ENCODE measurements at places on chromosomes 5 and 9.

DNA sequence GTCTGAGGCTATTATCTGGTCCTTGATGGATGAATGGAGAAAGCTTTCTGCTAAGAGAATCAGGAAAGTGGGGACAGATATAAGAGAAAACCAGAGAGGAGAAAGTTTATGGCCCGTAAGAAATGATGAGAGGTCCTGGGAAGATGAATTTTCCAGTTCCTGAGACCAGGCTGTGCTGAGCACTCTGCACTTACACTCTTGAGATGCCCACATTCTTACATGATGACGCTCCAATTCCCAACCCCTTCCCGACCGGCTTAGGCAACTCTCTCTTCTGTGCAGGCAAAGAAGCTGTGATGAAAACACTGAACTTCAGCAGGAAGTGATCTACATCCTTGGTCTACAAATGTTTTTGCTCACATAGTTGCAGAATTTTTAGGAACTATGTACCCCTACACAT, 417.0 kb downstream of the ARHGEF28 start:
- DNase-seq: no peak

DNA sequence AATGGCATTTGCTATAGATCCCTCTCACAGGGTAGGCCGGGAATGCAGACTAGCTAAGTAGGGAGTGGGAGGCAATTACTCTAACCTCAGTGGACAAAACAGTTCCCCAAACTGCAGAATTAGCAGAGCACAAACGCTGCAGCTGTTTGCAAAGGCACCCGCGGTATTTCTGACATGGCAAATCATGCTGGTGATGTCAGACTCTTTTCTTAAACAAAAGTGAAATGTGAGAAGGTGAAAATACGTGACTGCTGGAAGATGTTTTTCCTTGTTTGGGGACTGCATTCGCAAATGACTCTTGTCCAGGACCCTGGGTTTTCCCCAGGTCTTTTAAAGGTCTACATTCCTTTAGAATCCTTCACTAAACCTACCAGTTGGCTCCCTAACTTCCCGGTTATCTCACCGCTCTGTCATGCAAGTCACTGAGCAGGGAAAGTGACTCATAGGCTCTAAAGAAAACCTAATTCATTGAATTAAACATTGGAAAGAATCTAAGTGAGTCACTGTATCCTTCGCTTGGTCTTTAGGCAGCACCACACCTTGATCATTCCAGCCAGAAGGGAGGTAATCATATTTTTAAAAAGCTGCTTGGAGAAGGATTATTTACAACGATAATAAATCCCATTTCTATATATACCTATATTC, 91.5 kb upstream of the DNAH5 start:
- DNase-seq: no peak

DNA sequence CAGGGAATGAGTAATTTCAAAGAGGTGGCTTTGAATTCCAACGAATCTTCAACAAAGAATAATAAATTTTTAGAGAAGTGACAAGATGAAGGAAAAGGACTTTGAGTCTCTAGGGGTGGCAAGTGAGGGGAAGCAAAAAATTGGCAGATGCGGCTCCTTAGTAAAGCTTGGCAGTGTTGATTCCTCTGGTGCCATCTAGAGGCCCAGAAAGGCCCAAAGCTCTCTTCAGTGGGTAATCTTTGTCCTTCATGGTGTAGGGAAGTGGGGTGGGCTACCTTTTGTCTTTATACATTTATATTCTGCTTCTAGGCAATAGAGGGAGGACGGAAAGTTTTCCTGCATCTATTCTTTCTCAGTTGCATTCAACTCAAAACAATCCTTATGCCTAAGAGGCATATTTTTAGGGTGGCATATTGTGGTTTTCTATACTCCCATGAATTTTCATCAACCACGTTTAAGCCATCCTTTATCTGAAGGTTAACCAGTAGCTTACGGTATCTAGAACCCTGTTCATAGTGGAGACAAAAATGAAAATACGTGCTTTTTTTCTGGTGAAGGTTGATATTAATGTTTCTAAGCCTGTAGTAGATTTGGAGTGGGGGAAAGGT, 17.5 kb upstream of the ROPN1L start:
- DNase-seq: no peak

DNA sequence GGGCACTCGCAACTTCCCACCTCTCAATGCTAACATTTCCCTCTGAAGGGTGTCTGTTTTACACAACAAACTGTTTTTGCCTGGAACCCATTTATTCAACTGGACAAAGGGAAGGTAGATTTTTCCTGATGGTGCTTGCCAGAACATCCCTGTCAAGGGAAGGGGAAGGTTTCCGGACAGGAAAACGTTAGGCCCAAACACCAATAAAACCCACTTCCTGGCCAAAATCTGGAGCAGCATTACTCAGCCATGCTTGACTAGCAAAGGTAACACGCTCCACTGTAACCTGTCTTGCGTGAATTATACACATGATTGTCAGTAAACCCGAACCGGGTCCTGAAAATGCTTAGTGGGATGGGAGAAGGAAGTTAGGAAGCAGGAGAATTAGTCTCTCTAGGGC, 90.2 kb downstream of the SAXO1 start:
- no peak for DNase-seq

DNA sequence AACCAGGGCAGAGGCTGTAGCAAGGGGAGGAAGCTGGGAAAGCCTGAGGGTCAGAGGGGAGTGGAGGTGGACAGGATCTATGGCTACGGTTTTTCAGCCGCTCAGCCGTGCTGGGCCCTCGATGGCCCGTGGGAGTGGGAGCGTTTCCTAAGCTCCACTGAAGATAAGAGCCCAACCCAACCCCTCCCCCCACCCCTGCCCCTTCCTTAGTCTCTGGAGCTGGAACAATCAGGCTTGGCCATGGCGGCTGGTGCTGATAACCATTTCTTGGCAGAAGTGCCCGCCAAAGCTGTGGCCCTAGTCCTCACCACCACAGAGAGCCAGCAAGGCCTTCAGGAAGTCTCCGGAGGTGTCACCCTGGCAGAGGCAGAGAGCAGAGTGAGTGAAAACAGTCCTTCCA, 20.3 kb upstream of the TNIP1 start:
- no peak for DNase-seq

DNA sequence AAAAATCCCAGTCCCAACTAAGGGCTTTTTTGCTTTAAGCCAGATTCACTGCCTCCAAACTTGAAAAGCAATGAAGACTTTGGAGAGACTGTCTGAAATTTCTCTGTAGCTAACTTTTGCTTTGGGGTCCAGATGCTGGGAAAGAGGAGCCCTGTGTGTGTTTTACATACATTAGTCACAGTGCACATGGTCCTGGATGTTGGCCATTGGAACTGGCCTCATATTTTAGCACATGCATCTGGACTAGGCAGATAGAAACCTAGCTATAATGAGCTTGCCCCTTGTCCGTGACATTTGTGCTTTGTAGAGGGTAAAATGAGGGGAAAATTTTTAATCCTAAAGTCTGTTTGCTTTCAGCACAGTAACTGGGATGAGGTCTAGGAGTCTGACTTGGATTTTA, 421.7 kb downstream of the CDK5RAP2 start:
- no peak for DNase-seq

- DNase-seq: peak; percentile 34
Observed at GRCh38 chr5:133401731-133402347, 210.5 kb downstream of the FSTL4 start.

DNA sequence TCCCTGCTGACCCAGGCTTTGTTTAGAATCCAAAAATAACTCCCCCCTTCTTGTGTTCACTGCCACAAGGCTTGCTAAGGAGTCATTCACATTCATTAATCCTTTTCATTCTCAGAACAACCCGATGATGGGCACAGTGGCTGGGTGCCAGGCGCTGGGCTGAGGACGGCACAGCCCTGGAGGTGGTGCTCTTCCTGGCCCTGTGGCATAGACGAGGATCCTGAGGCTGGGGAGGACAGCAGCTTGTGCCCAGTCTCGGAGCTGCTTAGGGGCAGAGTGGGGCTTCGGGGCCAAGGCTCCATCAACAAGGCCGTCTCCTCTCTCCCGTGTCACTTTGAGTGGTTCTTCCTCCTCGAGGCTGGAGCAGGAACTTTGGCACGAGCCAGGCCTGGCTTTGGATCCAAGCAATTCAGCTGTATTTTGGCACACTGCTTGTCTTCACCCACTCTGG, 166.7 kb downstream of the TTLL11 start:
- DNase-seq: no peak

- peak; percentile 53 for DNase-seq
Observed at GRCh38 chr5:88683506-88684135, 199.4 kb downstream of the MEF2C start.

DNA sequence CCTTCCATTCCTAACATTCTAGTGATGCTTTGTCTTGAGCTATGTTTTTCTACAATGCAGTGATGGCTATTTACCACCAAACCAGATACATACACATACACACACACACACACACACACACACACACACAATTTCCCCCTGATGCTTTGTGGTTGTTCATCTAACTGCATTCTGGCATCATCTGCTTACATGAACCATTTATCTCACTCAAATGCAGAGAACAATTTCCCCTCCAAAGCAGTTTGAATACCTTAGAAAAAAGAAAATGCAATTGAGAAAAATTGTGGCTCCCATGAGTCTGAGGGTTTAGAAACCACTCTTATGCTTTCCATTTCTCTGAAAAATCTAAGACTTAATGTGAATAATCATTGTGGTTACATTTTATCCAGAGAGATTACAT, 1024.8 kb downstream of the TLE4 start:
- DNase-seq: no peak

GRCh38 chr9:110742741-110743371, 74.3 kb downstream of the MUSK start:
- DNase-seq: no peak

GRCh38 chr9:120402741-120403542, 177.0 kb downstream of the CDK5RAP2 start:
- no peak for DNase-seq

DNA sequence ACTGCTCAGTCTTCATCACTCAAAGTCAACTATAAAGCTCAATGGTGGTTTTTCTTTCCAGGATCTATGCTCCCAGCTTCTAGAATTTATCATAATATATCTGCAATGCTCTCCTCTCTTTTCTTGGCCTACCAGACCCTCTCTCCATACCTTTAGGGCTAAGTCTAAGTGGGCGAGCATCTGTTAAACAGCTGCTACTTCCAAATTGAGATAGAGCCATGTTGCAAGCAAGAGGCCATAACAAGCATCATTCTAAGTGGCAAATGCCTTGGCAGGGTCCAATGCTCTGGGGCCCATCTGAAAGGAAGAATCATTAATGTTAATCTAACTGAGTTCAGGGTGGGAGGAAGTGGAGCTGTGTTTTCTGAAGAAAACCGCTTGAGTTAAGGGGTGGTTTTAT, 324.0 kb downstream of the TLR4 start:
- DNase-seq: no peak

- DNase-seq: no peak
Observed at GRCh38 chr5:123864578-123864977, 352.6 kb downstream of the CSNK1G3 start.

DNA sequence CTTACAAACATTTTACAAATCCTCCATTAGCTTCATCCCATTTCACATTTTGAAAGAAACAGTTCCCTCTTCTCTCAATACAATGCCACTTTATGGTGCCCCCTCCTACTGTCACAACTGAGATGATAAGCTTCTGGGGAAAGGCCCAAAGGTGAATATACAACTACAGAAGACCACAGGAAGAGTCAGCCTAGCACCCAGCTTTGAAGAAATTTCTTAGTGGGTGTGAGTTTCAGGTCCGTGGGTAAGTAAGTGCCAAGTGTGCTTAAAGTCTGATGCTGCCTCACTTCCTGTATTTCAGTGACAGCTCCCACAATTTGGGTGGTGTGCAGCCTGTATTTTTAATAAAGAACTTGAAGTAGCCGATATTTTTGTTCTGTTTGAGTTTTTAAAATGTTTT, 68.1 kb downstream of the ARHGEF28 start:
- no peak for DNase-seq

- DNase-seq: no peak
Observed at GRCh38 chr5:176816043-176816745, 5.8 kb downstream of the UNC5A start.

GRCh38 chr5:132458651-132459030, 31.9 kb downstream of the IRF1 start:
- peak; percentile 33 for DNase-seq

- DNase-seq: no peak
Observed at GRCh38 chr5:78896132-78896531, 89.0 kb downstream of the ARSB start.

DNA sequence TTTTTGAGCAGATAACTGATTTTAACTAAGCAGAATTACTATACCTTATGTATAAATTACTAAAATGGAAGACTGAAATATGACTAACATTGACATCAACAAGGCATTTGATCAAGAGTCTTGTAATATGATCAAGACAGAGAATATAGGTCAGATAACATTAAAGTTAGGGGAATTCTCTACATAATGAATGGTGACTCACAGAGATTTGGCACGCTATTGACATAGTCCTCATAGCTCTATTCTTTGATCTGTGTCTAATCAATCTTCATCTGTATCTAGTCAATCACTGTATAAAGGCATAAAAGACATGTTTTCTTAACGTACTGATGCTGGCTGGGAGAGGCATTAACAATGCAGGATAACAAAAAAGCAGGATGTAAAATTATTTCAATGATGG, 17.4 kb downstream of the ABITRAM start:
- no peak for DNase-seq

- no peak for DNase-seq
Observed at GRCh38 chr5:139138809-139139208, 59.4 kb downstream of the SIL1 start.

DNA sequence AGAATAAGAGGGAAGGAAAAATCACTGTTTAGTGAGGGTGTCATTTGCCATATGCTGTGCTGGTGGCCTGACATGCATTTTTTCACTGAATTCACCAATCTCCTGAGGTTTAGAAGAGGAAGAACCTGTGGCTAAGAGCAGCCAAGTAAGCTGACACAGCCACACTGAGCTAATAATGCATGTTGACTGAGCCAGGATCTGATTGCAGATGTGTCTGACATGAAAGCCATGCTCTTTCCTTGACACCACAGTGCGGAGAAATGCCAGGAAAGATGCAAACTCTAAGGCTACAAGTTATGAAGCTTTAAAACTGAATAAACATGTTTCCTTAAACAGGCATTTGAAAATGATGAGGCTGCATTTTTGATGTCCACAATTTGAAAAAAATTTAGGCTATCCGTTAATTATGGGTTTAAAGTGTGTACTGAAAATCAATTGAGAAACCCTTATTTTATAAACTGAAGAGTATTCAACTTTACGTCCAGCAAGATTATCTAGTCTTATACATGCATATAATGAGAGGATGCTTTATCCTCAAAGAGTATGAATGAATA, 208.6 kb downstream of the FBN2 start:
- DNase-seq: no peak

DNA sequence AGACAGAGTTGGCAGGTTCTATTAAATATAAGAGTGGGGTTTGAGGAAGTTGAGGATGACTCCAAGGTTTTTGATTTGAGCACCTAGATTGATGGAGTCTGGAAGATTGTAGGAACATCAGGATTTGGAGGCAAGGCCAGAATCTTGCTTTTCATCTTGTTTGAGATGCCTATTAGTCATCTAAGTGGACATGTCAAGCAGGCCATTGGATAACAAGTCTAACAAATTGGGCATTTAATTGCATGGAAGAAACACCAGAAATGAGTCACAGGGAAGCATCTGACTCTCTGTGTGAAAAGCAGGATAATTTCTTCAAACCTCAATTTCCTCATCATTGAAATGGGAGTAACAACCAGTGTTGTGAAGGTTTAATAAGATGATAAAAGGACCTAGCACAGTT, 53.3 kb upstream of the ARL15 start:
- DNase-seq: no peak

- no peak for DNase-seq
Observed at GRCh38 chr9:136962701-136963248, 10.7 kb downstream of the LCN12 start.

Data from activated CD8-positive, alpha-beta memory T cell treated with anti-CD3 and anti-CD28 coated beads, Interleukin-2, amount 50 U/mL, for 48 hours (primary cell).